ENCODE measurements at places on chromosomes 3 and 15.

DNA sequence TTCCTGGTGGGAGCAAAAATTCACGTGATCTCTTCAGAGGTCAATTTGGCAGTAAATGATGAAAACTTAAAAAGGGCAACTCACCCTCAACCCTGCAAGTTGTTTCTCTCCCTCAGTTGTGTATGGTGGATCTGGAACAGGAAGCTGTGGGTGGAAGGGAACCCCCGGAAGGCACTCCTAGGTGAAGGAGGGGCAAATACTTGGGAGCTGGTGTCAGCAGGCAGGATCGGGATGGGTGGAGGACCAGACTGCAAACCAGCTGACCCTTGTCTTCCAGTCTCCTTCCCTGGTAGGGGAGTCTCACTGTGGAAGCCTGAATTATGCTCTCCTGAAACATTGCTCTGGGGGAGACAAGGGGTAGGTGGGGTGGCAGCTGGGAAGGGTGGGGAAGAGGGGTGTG is 33.5 kb downstream of the PRR23E start:
- H3K36me3 ChIP-seq, result peaks cover 4% of the 10 kb centered on the region
- H3K4me1 ChIP-seq, result peaks cover 16% of the 10 kb centered on the region
- no peak for DNase-seq
- H3K27ac ChIP-seq, result no peak overlapping the region
- peak overlapping the region; percentile 42 for H3K4me3 ChIP-seq

- H3K4me3 ChIP-seq, result no peak overlapping the region
- H3K4me1 ChIP-seq, result peaks cover 18% of the 10 kb centered on the region
- no peak overlapping the region for H3K27ac ChIP-seq
- no peak for DNase-seq
- no peaks in the 10 kb centered on the region for H3K36me3 ChIP-seq
These were observed 244.4 kb downstream of the OPA1 start for GRCh38 chr3:193837347-193837827.

GRCh38 chr15:81612631-81613030 is 238.6 kb upstream of the TMC3 start:
- H3K27me3 ChIP-seq, result peaks cover 6% of the 10 kb centered on the region
- no peak overlapping the region for H3K27ac ChIP-seq
- no peaks in the 10 kb centered on the region for H3K4me1 ChIP-seq
- no peaks in the 10 kb centered on the region for H3K36me3 ChIP-seq
- H3K4me3 ChIP-seq, result no peak overlapping the region
- DNase-seq, result no peak

GRCh38 chr15:87032295-87032694 is 952.6 kb downstream of the AGBL1 start:
- H3K27me3 ChIP-seq, result peaks cover 5% of the 10 kb centered on the region
- H3K4me3 ChIP-seq, result no peak overlapping the region
- no peaks in the 10 kb centered on the region for H3K4me1 ChIP-seq

GRCh38 chr3:12999147-13000140 is 73.8 kb downstream of the IQSEC1 start:
- H3K4me1 ChIP-seq, result peaks cover 84% of the 10 kb centered on the region
- H3K27ac ChIP-seq, result peak overlapping the region; percentile 71
- H3K4me3 ChIP-seq, result no peak overlapping the region
- H3K36me3 ChIP-seq, result peaks cover 6% of the 10 kb centered on the region
- no peak for DNase-seq
